AG04449 (cell line): ENCODE measurements at places on chromosomes 5 and 9.

DNA sequence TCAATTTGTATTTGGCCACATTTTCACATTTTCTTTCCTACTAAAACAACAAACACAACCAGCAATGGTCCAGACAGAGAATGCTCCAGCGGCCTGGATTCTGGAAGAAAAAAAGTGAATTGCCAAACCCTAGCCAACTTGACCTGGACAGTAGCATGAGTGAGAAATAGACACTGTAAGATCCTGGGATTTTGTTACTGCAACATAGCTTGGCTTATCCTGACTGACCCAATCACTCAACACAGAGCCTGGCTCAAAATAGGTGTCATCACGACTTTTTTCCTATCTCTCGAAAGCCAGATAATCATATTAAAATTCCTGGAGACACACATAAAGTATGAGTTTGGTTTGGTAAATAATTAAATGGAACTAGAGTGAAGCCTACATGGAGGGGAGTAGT lies 25.4 kb upstream of the MVB12B start:
- no peak for DNase-seq

DNA sequence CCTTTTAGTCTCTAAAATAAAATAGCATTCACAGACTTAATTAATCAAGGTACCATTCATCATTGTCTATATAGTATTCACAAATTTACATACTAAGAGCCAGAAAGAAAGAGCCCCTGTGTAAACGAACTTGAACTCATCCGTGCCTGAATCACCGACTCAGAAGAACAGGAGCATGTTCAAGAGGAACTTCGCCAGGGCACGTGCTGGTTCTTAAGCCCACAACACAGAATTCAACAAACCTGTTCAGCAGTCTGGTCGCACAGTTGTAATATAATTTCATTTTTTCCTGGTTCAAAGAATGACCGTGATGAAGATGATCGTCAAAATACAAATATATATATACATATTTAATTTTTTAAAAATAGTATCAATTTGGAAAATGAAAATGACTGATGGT lies 141.9 kb downstream of the CETN3 start:
- no peak for DNase-seq

- no peak for DNase-seq
Measured at GRCh38 chr9:87596862-87597261, 99.2 kb downstream of the DAPK1 start.

DNA sequence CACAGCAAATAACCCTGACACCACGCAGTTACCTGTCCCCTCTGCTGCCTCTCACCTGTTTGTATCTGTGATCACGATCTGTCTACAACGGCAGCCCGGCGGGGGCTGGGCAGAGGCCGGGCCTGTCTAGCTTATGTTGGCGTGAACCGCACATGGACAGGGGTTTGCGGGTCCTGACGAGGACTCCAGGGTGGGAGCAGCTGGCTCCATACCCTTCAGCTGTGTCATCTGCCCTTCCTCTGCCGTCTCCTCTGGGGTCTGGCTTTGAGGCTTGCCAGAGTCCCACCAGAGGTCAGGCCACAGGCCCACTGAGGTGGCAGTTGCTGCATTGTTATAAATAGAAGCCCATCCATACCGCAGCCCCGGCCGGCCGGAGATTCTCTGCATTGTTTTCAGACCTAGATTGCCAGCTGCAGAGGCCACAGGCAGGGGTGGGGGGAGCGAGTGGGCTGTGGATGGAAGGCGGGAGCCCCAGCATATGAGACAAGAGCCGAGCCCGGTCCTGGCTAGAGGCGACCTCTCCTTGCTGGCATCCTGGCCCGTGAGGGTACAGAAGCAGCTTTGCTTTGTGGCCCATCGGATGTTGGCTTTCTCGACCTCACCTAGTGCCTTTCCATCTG lies 37.8 kb downstream of the FAM78A start:
- DNase-seq = no peak
